ENCODE measurements at places on chromosomes 3 and 15.

GRCh38 chr3:125512135-125512920 is 7.7 kb downstream of the SNX4 start:
- no peak for DNase-seq

DNA sequence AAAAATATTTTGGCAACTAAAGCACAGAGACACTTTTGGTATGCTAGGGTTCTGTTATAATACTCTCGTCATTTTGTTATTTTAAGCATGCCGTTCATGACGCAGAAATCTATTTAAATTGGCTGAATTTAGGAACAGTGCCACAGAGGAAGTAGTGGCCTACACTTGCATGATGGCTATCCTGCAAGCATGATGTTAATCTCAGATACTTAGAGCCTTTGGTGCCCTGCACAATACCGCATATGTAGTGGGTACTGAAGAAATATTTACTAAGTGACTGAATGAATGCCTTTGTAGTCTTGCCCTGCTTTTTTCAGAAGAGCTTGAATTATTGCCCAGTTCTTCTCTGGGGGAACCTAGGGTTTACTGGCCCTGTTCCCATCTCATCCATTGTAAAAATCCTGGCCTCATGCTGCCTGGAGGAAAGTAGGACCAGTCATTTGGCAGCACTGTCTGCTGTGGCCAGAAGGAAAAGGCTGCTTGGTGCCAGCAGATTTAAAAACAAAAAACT is 79.0 kb downstream of the SERPINI1 start:
- DNase-seq, result no peak

DNA sequence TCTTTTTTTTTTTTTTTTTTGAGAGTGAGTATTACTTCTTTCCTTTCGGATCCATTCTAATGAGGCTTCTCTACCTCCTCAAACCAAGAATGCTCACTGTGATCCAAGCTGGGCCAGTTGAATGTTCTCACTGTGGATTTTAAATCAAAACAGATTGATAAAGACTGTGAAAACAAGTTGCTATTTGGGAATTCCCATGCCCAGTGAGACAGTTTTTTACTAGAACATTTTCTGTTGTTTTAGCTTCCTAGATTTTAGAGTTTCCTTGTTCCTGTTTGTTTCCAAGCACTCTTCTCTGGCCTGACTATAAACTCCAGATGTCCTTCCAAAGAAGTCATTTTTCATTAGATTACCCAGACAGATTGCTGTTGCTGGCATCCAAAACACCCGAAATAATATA is 60.1 kb upstream of the GALNT15 start:
- DNase-seq, result no peak

DNA sequence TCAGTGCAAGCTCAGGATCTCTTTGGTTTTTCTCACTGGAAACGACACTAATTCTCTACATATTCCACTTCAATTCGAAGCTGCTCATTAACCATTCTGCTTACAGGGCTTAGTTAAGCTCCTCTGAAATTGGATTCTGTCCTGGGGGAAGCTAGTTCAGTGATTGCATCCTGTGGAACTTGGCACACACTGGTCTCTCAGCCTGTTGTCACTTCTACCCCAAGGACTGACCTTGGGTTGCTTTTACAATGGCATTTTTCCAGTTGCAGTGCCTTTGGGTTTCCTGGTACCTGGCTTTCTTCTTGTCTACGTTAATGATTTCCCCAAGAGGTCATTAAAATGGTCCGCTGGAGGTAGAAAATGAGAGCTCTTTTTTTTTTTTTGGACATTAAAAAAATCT is 33.3 kb upstream of the GABRB3 start:
- DNase-seq, result no peak

GRCh38 chr3:13870902-13871301 is 9.0 kb downstream of the WNT7A start:
- DNase-seq, result no peak

Data from activated T-cell treated with anti-CD3 and anti-CD28 coated beads for 48 hours (primary cell).